ENCODE measurements at places on chromosomes 3 and 15. TPM values are rescaled to one million over a fixed set of nuclear protein-coding genes. Genes with fewer than 3 reads are reported as not detected.

The ONECUT1 gene
- 0.14 TPM for total RNA-seq

The OR5H2 gene
- not detected for total RNA-seq

The GATA2 gene
- total RNA-seq = not detected

The ACY1 gene
- total RNA-seq = 97.0 TPM

The CTXND1 gene
- not detected for total RNA-seq

The CLDN18 gene
- total RNA-seq = not detected

The HTR3C gene
- not detected for total RNA-seq

The CFAP161 gene
- total RNA-seq = 0.11 TPM

- no peaks in the 10 kb centered on the region for H3K36me3 ChIP-seq
- no peaks in the 10 kb centered on the region for H3K27me3 ChIP-seq
- DNase-seq = peak; percentile 81
- H3K4me3 ChIP-seq = peak overlapping the region; percentile 18
- H3K27ac ChIP-seq = peak overlapping the region; percentile 12
Measured at GRCh38 chr15:92011611-92012367, 158.3 kb downstream of the SLCO3A1 start.

- H3K36me3 ChIP-seq = no peaks in the 10 kb centered on the region
- H3K27ac ChIP-seq = no peak overlapping the region
- H3K27me3 ChIP-seq = no peaks in the 10 kb centered on the region
Measured at GRCh38 chr3:99016452-99016851, 115.0 kb upstream of the DCBLD2 start.

DNA sequence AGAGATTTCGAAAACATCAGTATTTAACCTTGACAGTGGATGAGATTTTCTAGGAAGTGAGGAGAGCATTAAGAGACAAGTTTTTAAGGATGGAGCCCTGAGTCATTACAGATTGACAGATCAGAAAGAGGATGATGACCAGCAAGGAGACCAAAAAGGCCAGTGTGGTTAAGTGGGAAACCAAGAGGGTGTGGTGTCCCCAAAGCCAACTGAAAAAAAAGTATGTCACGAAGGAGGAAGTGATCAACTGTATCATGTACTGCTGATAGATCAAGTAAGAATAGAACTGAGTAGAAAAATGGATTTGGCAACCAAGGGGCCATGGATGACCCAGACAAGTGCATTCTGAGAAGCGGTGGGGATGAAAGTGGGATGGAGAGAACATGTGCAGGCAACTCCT, 491.8 kb downstream of the FHIT start:
- no peaks in the 10 kb centered on the region for H3K36me3 ChIP-seq
- H3K4me3 ChIP-seq = no peak overlapping the region
- H3K27me3 ChIP-seq = no peaks in the 10 kb centered on the region
- no peaks in the 10 kb centered on the region for H3K4me1 ChIP-seq
- DNase-seq = no peak

GRCh38 chr3:127753898-127754410, 68.4 kb downstream of the MGLL start:
- peak overlapping the region; percentile 74 for H3K27ac ChIP-seq
- H3K4me3 ChIP-seq = no peak overlapping the region
- H3K36me3 ChIP-seq = no peaks in the 10 kb centered on the region
- DNase-seq = no peak
- no peaks in the 10 kb centered on the region for H3K27me3 ChIP-seq
- peaks cover 88% of the 10 kb centered on the region for H3K4me1 ChIP-seq

DNA sequence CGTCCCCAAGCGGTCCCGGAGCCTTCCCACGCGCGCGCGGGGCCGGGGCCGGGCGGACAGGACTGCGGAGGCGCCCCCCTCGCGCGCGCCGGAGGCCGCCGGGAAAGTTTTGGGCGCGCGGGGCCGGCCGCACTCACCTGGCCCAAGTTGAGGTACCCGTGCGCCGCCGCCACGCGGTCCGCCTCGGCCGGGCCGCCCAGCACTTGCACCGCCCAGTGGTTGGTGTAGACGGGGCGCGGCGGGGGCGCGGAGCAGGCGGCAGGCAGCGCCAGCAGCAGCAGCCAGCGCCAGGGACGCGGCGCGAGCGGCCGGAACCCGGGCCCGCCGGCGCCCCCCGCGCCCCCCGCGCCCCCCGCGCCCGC, 289 bp downstream of the PCSK6 start:
- no peaks in the 10 kb centered on the region for H3K36me3 ChIP-seq
- H3K27ac ChIP-seq = no peak overlapping the region
- no peaks in the 10 kb centered on the region for H3K4me1 ChIP-seq
- no peaks in the 10 kb centered on the region for H3K27me3 ChIP-seq
- no peak for DNase-seq

DNA sequence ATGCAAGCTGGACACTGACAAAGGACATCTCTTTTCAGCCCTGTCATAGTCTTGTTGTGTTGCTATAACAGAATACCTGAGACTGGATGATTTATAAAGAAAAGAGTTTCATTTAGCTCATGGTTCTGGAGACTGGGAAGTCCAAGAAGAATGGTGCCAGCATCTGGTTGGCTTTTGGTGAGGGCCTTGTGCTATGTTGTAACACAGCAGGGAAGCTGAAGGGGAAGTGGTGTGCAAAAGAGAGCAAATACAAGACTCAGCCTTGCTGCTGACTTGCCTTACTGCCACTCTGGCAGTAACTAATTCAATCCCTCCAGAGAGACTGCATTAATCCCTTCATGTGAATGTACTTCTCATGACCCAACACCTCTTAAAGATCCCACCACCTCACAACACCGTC, 356.3 kb upstream of the PROK2 start:
- peak overlapping the region; percentile 78 for H3K27ac ChIP-seq
- H3K27me3 ChIP-seq = no peaks in the 10 kb centered on the region
- no peak overlapping the region for H3K4me3 ChIP-seq
- no peaks in the 10 kb centered on the region for H3K36me3 ChIP-seq
- peak; percentile 77 for DNase-seq
- peaks cover 64% of the 10 kb centered on the region for H3K4me1 ChIP-seq

GRCh38 chr3:114519415-114519814, 225.6 kb downstream of the TIGIT start:
- no peak overlapping the region for H3K4me3 ChIP-seq
- no peak overlapping the region for H3K27ac ChIP-seq
- H3K36me3 ChIP-seq = no peaks in the 10 kb centered on the region
- H3K4me1 ChIP-seq = no peaks in the 10 kb centered on the region
- peak; percentile 67 for DNase-seq

DNA sequence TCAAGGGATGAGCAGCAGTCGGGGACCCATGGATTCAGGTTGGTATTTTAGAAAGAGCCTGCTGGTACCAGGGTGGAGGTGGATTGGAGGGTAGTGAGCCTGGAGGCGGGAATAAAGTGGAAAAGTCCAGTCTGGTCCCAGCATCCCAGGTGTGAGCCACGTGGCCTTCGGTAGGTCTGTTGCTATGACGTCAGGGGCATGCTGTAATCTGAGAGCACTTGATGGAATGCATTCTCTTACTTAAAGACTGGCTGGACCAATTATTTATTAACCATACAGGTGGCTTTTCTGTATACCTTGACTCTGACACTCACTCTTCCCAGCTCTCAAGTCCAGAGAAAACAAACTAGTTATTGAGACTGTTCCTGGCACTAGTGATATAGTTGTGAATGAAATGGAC, 389.9 kb upstream of the RGMA start:
- H3K4me3 ChIP-seq = no peak overlapping the region
- no peak overlapping the region for H3K27ac ChIP-seq
- H3K4me1 ChIP-seq = no peaks in the 10 kb centered on the region
- DNase-seq = no peak
- H3K36me3 ChIP-seq = no peaks in the 10 kb centered on the region
- no peaks in the 10 kb centered on the region for H3K27me3 ChIP-seq

GRCh38 chr3:114034787-114035545, 21.4 kb downstream of the CCDC191 start:
- H3K4me1 ChIP-seq = no peaks in the 10 kb centered on the region
- no peak overlapping the region for H3K27ac ChIP-seq
- DNase-seq = no peak
- H3K4me3 ChIP-seq = no peak overlapping the region
- no peaks in the 10 kb centered on the region for H3K27me3 ChIP-seq

- H3K4me1 ChIP-seq = no peaks in the 10 kb centered on the region
- no peak overlapping the region for H3K27ac ChIP-seq
- no peak overlapping the region for H3K4me3 ChIP-seq
- no peak for DNase-seq
- H3K27me3 ChIP-seq = no peaks in the 10 kb centered on the region
Measured at GRCh38 chr3:65712140-65712539, 326.6 kb downstream of the MAGI1 start.

- H3K4me3 ChIP-seq = no peak overlapping the region
- no peaks in the 10 kb centered on the region for H3K36me3 ChIP-seq
- no peak for DNase-seq
- no peaks in the 10 kb centered on the region for H3K27me3 ChIP-seq
- no peak overlapping the region for H3K27ac ChIP-seq
- peaks cover 5% of the 10 kb centered on the region for H3K4me1 ChIP-seq
Measured at GRCh38 chr3:177836671-177837070, 639.4 kb upstream of the TBL1XR1 start.

DNA sequence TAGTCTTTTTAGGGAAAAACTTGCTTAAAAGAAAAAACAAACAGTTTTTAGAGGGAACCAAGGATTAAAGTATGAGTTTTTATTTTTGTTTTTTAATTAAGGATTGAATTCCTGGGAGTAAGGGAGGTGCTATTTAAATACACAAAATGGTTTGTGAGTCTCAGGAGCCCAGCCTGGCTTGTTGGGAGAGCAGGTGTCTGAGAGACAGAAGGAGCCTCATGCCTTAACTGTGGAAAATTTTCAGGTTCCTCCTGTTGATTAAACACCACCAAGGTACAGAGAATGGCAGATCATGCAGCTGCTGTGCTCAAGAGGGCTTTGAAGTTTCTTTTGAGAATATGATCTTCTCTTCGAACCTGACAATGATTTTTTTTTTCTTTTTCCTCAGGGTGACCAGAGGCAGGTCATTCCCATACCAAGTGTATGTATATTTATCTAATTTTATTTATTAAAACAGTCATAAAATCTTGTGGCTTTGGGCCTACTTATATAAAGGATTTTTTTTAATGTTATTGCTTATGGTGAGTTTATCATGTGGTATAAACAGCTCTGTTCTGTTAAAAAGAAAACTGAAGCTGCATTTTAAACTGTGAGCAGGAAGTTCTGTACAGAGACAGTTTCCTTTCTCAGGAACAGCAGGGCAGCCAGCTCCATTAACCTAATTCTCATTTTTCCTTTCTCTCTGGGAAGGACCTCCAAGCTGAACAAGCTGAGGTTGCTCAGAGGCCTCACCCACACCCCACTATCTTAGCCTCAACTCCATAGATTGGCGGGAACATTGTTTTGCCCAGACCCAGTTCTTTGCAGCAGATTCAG, 33.7 kb upstream of the VILL start:
- no peak overlapping the region for H3K4me3 ChIP-seq
- H3K4me1 ChIP-seq = 0 out of 2 replicates have a peak, but pooled peaks cover 2% of the 10 kb centered on the region
- no peak for DNase-seq
- H3K27me3 ChIP-seq = no peaks in the 10 kb centered on the region

DNA sequence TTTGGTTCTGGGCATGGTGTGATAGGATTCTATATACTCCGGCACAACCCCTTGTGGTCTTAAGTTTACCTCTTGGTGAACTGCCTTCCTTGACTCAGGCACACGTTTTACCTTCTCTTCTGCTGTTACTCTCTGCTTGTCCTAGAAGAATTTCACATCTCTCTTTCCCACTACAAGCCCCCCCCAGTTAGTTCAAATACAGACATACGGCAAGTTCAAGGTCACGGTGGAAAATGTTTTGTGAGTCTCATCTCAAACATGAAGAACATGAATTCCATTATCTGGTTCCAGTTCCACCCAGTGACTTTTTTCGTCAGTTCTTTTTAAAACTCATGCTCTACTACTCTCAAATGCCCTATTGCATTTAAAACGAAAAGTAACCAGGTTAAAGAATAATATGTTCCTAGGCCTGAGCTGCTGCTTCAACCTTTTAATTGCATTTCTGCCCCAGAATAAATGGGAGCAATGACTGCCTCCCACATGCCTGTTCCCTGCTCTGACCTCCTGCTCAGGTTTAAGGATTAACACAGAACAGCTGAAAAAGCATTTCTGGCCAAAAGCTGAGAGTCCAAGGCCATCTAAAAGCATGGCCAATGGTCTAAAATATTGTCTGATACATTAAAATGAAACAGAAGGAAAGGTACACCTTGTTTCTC, 132.8 kb downstream of the OSBPL10 start:
- no peak for DNase-seq
- peak overlapping the region; percentile 50 for H3K27ac ChIP-seq
- H3K36me3 ChIP-seq = peaks cover 40% of the 10 kb centered on the region
- H3K4me3 ChIP-seq = no peak overlapping the region

GRCh38 chr15:77974098-77974414, 103.5 kb downstream of the TBC1D2B start:
- no peaks in the 10 kb centered on the region for H3K36me3 ChIP-seq
- DNase-seq = no peak
- H3K27me3 ChIP-seq = no peaks in the 10 kb centered on the region
- H3K27ac ChIP-seq = no peak overlapping the region
- no peak overlapping the region for H3K4me3 ChIP-seq

DNA sequence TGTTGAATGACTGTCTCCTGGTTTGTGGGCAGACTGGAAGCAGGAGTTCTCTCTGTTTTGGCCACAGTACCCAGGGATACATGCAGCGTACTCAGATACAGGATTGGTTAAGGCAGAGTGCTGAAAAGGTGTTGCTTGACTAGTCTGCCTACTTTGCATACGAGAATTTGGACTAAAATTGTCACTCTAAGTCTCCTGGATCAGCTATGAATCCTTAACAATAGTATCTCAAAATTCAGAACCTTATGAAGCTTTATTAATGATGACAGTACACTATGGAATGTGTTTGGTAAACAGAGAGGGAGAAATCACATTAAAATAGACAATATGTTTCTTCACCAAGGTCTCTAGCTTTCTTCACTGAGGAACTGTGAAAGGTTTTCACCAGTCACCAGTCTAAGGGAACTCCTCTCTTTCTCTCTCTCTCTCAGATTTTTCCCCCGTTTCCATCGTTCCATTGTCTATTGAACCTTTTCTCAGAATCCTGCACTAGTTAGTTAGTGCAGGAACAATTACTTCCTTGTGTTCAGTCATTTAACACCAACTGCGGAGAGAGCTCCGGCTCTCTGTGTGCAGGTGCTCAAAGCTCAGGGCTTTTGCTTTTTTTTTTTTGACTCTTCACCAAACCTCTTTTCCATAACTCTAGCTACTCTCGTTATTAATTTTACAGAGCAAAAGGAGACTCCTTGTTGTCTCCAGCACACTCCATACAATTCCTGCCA, 85.9 kb upstream of the FNDC3B start:
- H3K4me3 ChIP-seq = no peak overlapping the region
- no peaks in the 10 kb centered on the region for H3K36me3 ChIP-seq
- DNase-seq = no peak
- H3K27ac ChIP-seq = no peak overlapping the region

- no peak overlapping the region for H3K4me3 ChIP-seq
- no peaks in the 10 kb centered on the region for H3K27me3 ChIP-seq
- DNase-seq = no peak
- H3K27ac ChIP-seq = no peak overlapping the region
- no peaks in the 10 kb centered on the region for H3K36me3 ChIP-seq
- H3K4me1 ChIP-seq = no peaks in the 10 kb centered on the region
Measured at GRCh38 chr3:58749948-58750347, 83.4 kb upstream of the FAM3D start.

GRCh38 chr3:172134352-172134751, 95.0 kb downstream of the FNDC3B start:
- H3K36me3 ChIP-seq = no peaks in the 10 kb centered on the region
- no peak overlapping the region for H3K4me3 ChIP-seq
- no peak for DNase-seq
- H3K4me1 ChIP-seq = no peaks in the 10 kb centered on the region

- H3K27ac ChIP-seq = no peak overlapping the region
- H3K4me3 ChIP-seq = no peak overlapping the region
- H3K36me3 ChIP-seq = no peaks in the 10 kb centered on the region
- no peak for DNase-seq
- H3K27me3 ChIP-seq = no peaks in the 10 kb centered on the region
Measured at GRCh38 chr3:162034368-162034767, 537.8 kb downstream of the OTOL1 start.
